ENCODE measurements at places on chromosomes 1 and 21.

GRCh38 chr1:244952280-244952933 is 88.1 kb upstream of the HNRNPU start:
- DNase-seq: no peak

DNA sequence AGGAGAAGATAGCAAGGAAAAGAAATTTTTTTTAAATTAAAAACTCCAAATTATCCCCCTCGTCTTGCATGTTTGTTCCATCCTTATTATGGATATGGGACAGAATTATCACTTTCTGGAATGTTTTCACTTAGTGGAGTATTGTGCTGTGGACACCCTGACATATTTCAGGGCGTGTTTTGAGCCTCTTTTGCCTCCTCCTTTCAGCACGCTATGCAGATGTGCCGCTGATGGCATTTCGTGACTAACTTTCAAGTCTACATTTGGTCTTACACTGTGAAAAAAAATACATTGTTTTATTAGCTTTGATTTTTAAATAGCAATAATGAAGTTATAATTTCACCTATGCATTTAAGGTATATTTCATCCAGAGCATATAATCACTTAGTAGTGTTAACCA is 738.7 kb downstream of the LTN1 start:
- DNase-seq: no peak

- DNase-seq: no peak
Measured at GRCh38 chr1:219329578-219329977, 155.9 kb downstream of the LYPLAL1 start.

DNA sequence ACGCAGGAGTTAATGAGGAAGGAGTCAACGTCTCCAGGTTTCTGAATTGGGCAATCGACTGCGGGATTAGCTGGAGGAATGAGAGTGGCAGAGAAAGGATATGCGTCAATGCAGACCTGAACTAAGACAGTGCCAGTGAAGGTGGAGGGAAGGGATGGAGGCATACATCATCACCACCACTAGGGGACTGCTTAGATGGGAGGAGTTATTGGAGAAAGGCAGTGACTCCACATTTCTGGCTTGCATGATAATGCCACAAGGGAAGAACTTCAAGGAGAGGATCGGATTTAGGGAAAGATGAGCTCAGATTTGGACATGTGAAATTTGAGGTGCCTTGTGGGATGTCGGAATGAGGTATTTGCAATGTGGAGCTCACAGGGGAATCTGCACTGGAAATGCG is 17.5 kb downstream of the VASH2 start:
- peak; percentile 78 for DNase-seq

DNA sequence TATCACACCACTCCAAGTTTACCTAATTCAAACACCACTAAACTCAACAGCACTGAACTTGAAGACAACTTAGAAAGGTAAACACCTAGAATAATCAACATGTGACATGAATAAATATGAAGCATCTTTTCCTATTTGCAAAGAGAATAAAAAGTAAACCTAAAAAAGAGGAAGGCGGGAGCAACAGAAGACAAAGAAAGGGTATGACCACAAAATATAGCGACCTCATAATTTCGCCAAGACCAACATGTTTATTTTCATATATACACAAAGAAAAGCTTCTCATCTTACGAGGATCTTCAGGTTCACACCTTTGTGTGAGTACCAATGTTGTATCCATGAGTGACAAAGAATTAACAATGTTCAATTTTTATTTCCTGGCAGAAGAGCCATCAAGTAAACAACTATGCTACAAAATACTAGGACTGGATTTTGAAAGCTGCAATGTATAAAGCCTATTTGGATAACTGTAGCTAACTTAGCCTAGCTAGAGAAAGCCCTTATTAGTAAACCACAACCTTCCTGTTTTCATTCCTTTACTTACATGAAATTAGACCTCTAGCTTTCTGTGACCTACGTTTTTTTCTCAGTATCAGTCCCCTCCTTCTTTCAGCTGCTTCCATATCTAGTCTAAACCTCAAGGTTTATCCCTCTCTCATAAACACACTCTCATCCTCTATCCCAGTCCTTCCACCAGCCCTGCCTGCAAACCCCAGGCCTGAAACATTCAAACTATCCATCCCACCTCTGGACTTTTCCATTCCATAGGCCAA is 21.3 kb upstream of the PHTF1 start:
- no peak for DNase-seq

DNA sequence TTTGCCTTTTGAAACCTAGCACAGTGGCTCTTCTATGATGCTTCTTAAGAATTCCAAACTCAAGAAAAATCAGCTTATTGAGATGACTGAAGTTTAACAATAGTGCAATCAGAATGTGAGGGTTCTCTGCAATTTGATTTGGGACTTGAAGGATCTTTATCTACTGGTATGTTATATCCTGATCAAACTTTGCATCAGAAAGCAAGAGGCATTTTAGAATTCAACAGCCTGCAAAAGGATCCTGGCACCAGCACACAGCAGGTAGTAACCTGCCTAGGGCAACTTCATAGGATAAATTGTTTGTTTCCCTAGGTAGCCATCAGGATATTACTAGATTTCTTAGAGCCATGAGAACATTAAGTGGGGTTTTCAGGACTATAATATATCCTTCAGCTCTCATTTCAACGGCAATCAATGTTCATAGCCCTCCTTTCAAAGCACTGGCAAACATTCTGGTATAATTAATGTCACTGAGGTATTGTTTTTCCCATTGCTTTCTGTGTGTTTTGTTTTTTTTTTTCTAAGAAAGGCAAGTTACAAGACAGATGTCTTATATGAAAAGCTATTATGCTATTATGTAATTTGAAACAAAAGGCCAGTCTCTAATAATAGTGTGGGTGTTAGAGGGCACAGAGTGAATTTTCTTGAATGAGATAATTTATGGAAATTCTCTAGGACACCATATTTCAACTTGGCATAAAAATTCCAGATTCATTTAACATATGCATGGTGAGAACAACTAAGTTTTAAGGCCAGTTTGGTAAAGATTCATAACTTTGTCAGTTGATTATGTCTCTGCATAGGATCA is 34.5 kb downstream of the NTNG1 start:
- no peak for DNase-seq
